ENCODE measurements at places on chromosomes 6 and 20.

DNA sequence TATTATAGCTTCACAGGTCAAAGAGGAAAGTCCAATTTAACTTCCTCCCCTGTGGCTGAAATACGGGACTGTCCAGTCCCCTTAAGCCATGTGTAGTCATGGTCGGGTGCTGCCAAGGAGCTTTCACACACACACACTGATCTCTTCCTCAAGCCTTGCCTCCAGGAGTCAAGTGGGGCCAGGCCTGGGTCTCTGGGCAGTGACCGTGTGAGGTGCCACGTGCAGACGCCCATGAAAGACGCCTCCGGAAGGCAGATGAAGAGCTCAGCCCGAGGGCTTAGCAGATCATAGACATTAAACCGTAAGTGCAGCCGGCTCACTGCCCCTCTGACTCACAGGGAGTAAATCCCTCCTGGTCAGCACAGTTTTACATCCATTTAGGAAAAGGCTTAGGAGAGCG lies 4.2 kb downstream of the GABRR2 start:
- DNase-seq, result no peak

DNA sequence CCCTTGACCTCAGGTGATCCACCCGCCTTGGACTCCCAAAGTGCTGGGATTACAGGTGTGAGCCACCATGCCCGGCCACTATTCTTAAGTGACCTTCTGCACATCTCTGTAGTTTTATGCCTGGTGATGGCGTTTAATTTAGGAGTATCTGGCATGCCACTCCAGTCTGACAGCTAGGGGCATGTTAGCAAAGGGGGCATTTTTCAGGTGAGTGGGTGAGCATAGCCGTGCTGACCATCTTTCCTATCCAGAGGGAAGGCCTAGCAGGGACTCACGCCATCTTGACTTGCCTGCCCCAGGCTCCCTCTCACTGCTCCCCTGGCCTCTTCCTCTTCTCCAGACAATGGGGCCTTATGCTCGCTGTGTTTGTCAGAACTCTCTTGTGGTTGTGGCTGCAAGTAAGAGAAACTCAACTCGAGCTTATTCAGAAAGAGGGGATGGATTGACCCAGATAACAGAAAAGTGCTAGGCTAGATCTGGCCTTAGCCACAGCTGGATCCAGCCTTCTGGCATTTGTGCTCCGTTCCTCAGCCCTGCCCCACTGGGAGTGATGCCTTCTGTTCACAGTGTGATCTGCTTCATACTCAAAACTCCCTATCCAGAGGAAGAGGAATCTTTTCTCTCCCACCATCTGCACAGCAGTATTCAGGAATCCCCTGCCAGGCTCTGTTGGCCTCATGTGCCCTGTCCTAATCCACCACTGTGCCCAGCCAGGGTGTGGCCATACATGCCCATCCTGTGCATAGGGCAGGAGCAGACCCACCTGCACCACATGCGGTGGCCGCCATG lies 174.5 kb upstream of the AKAP12 start:
- DNase-seq, result no peak

GRCh38 chr20:32201296-32201976 lies 6.1 kb downstream of the PLAGL2 start:
- no peak for DNase-seq

DNA sequence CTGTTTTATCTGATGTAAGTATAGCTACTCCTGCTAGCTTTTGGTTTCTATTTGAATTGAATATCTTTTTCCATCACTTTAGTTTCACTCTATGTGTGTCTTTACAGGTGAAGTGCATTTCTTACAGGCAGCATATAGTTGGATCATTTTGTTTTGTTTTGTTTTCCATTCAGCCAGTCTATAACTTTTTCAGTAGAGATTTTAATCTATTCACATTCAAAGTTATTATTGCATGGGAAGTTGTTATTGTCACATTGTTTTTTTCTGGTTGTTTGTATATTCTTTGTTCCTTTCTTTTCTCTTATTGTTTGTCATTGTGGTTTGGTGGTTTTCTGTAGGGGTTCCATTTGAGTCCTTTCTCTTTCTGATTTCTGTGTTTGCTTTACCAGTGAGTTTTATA lies 151.2 kb downstream of the PDE10A start:
- DNase-seq, result no peak

- no peak for DNase-seq
Measured at GRCh38 chr6:111757342-111757741, 115.9 kb downstream of the FYN start.
